Activated T-helper 2 cell treated with anti-CD3 and anti-CD28 coated beads, Interferon-gamma antibody, Interleukin-2, Interleukin-4, amounts not matched to agents 10 μg/mL and 5 μg/mL and 100 μg/mL, durations not matched to agents 14 hours and 24 hours and 36 hours (primary cell): ENCODE measurements at places on chromosomes 1 and 21. TPM values are rescaled to one million over a fixed set of nuclear protein-coding genes. Genes with fewer than 3 reads are reported as not detected.

- no peak overlapping the region for H3K4me3 ChIP-seq
- no peak overlapping the region for H3K27ac ChIP-seq
- peaks cover 13% of the 10 kb centered on the region for H3K36me3 ChIP-seq
- no peak for DNase-seq
- peaks cover 32% of the 10 kb centered on the region for H3K4me1 ChIP-seq
Observed at GRCh38 chr1:231616667-231617066, 9.9 kb upstream of the DISC1 start.

DNA sequence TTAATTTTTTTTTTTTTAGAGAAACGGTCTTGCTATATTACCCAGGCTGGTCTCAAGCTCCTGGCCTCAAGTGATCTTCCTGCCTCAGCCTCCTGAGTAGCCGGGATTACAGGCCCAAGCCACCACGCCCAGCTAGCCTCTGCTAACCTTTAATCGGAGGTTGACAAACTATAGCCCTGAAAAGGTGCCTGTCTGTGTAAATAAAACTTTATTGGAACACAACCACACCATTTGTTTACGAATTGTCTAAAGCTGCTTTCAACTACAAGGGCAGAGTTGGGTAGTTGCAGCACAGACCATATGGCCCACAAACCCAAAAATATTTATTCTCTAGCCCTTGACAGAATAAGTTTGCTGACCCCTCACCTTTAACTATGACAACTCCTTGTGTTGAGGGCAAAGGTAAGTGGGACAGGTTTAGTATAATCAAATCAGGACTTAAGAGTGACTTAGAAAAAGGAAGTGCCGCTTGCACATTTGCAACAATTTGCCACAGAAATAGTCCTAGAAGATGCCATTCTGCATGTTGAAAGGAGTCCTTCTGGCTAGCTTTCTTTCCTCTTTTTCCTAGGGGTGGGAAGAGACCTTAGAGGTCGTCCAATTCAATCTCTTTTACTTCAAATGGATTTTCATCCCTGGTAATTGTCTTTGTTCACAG is 16.4 kb downstream of the RGS8 start:
- H3K27ac ChIP-seq, result no peak overlapping the region
- H3K4me1 ChIP-seq, result no peaks in the 10 kb centered on the region
- no peaks in the 10 kb centered on the region for H3K36me3 ChIP-seq
- H3K27me3 ChIP-seq, result peaks cover 36% of the 10 kb centered on the region
- no peak overlapping the region for H3K4me3 ChIP-seq

DNA sequence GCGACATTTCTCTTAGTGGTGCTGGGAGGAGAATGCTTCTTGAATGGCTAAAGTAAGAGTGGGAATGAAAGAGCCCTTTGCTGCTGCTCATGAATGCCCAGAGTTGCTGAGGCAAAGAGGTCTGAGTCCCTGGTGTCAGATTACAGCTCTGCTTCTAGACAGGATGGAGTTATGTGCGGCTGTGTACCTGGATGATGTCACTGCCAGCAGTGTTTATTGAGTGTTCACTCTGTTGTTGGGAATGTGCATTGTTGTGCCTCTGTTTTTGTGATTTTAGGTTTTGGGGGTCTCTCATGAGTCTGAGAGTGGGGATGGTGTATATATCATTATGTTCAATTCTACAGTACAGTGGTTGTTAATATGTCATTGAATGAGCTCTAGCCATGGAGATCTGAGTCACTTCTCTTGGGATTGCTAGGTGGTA is 2.7 kb downstream of the CDC14A start:
- H3K4me3 ChIP-seq, result peak overlapping the region; percentile 87
- no peak for DNase-seq
- no peaks in the 10 kb centered on the region for H3K27me3 ChIP-seq
- H3K27ac ChIP-seq, result no peak overlapping the region
- peaks cover 36% of the 10 kb centered on the region for H3K36me3 ChIP-seq

Gene SAMD13
- total RNA-seq, result 0.30 and 0.44 TPM in 2 replicates
